Stimulated activated CD8-positive, alpha-beta memory T cell treated with anti-CD3 and anti-CD28 coated beads, Interleukin-2, amount 100 ng/mL, for 48 hours (primary cell): ENCODE measurements at places on chromosomes 5 and 9.

DNA sequence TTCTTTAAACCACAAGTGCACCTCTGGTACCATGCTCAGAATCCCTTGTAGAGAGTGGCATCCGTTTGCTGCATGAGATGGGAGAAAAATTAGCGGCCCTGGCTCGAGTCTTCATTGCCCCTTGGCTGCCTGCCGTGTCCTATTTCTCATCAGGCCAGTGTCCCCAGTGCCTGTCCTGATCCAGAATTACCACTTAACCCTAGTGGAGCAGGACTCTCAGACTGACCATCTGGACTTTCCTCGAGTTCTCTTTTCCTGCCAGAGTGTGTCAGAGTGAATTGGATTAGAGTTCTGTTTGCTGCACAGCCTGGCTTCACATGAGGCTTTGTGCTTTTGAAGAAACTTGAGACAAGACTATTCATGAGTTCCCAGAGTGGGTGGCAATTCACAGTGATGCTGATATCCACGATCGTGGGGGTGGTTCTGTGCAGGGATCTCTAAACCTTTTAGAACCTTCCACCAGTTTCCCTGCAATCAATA lies 92.6 kb downstream of the C9orf152 start:
- no peak for DNase-seq

DNA sequence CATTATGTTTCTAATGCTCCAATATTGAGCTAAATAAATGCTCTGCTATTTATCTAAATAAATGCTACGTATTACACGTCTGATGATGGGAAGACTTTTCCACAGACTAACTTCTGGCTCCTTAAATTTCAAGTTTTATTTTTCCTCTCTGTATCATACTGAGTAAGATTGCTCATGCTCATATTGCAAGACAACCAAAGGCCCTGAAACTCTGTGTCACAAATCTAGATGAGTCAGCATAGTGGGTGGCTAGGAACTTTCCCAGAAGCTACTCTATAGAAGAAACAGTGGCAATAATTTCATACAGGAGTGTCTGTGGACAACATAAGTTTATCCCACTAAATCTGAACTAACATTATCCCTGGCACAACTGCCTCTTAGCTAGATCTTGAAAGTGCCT lies 53.0 kb upstream of the RFX3 start:
- no peak for DNase-seq

GRCh38 chr5:2919310-2920018 lies 168.0 kb upstream of the IRX2 start:
- DNase-seq, result no peak

DNA sequence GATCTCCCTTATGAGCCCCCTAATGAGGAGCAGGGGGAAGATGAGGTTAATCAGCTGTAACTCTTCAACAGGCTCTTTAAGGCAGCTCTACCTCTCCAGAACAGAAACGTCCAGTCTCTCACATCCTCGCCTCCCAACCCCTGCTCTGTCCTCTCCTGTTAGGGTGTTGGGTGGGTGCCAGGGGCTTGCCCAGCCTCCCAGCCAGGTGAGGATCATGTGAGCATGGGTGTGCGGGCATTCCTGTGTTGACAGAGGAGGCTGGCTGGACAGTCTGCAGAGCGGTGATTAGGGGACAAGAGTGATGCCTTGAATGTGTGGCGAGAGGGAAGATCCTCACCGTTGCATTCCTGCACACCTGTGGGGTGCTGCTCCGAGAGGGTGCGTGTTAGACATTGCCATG lies 51.7 kb downstream of the CCDC180 start:
- no peak for DNase-seq

- DNase-seq, result no peak
Measured at GRCh38 chr5:91027405-91028139, 355.5 kb downstream of the ARRDC3 start.

GRCh38 chr5:180281706-180282105 lies 10.2 kb downstream of the MAPK9 start:
- DNase-seq, result no peak

GRCh38 chr9:79501546-79501945 lies 70.2 kb upstream of the TLE4 start:
- DNase-seq, result no peak

DNA sequence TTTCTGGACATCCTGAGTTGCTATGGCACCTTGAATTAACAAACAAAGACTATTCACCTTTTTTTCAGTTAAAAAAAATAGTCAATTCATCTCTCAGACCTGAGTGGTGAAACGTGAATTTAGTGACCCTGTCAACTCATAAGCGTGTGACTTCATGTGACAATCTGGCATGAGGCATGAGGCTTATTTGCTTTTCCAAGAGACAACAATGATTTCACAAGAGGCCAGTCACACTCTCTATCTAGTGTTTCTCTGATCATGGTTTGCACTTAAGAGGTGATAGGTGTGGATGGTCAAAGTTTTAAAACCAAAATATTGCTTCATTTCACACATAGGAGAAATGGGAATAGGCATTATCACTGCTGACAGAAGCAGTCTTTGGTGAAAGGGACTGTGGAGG lies 559.6 kb upstream of the ACO1 start:
- no peak for DNase-seq

- DNase-seq, result no peak
Measured at GRCh38 chr9:124259158-124259808, 1.5 kb downstream of the NEK6 start.
